ENCODE measurements at places on chromosomes 13 and 19.
A peak's percentile ranks its signal among the peaks of the same experiment; 100 is the strongest.

- DNase-seq: no peak
These were observed 466.4 kb upstream of the ARGLU1 start for GRCh38 chr13:107034236-107034872.

GRCh38 chr19:49475995-49476880, 2.2 kb downstream of the FLT3LG start:
- DNase-seq: peak; percentile 54

DNA sequence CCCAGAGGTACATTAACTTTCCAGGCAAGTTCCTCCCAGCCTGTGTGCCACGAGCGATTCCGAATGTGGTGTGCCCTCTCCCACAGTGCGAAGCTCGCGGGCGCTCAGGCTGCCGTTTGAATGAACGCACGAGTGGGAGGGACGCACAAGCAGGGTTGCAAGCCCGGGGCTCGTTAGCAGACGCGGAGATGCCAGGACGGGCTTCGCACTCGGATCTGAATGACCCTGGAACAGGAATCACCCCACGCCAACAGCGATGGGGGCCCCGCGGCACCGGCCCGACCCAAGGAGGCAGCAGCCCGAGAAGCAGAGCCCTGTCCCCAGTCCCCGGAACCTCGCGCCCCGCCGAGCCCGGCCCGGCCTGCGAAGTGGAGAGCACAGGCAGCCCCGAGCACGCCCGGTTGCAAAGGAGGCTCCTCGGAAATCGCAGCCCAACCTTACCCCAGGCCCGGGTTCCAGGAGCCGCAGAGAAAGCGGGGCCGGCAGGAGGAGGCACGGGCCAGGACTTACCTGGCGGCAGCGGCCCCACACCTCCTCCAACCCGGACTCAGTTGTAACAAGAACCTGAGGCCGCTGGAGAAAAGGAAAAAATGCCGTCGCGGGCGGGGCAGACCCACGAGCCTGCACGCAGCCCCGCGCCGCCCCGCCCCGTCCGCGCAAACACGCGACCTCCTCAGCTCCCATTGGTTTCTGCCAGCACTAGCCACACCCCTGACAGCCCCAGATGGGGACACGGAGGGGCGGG, at the start of gene SLC25A30:
Gene SLC25A30 (minus strand): TSS at position 584 of the 745 bp plus-strand sequence. CDS start 6,948 bp downstream, outside the sequence.
- DNase-seq: peak; percentile 91

DNA sequence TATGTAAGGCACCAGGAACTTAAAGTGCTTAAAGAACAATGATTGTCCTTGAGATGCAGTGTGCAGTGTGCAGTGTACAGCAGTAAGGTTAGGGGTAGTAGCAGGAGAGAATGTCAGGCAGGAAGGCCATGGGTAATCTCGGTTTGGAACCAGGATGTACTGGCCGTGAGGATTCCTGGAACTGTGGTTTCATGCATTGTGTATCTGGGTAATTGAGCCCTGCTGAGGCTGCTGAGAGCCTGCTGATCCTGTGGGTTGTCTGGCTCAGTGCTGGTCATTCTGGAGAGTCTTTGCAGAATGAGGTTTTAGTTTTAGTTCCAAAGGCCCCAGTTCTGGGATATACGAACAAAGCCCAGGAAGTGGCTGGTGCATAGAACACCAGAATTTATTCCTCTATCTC, 71.0 kb downstream of the ZNF568 start:
- DNase-seq: peak; percentile 27

DNA sequence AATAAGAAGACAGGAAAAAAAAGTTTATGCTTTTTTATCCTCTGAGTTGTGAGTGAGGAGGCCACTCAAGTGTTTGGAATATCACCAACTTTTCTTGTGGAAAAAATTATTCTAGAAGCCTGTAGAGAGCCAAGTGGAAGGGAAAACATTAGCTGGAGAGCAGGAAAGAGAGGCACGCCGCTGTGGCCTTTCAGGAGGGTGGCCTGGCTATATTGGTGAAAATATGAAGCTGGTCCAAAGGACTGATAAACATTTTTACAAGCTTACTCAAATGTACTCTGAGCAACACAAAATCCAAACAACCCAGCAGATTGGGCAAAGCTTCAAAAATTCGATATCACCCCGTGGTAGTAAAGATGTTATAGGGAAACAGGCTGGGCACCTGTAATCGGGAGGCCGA, 2.3 kb upstream of the EIF3G start:
- peak; percentile 58 for DNase-seq

DNA sequence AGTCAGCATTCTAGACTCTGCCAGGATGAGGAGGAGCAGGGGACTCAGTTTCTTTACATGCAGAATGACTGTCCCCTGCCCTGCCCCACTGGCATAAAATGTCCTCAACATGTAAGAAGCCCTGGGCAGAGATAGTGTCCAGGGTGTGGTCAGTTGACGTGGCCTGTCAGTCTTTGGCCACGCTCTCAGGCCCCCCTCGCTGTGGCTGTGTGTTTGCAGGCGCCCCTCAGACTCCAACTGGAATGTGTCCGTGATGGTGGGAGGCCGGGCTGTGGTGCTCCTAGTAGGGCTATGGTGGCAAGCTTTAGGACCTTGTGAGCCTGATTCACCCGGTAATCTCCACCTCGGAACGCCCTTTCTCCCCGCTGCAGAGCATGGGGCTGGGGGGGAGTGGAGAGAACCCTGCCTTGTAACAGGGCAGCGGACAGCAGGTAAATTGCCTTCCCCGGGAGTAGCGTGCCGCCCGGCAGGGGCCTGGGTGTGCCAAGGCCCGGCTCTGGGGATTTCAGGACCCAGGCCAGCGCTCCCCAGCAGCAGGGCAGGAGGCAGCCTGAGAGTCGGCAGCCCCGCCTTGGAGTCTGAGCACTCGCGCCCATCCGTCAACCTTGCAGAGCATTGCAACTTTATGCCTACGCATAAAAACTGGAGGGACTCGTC, 62.3 kb downstream of the CHST8 start:
- DNase-seq: peak; percentile 55

GRCh38 chr19:6963244-6963852, 57.9 kb downstream of the MBD3L2B start:
- DNase-seq: no peak

- DNase-seq: no peak
These were observed 6.9 kb upstream of the LTBP4 start for GRCh38 chr19:40594255-40594654.

- peak; percentile 55 for DNase-seq
These were observed 2.7 kb downstream of the ADGRE5 start for GRCh38 chr19:14383661-14384555.

- DNase-seq: peak; percentile 62
These were observed 565.7 kb downstream of the EFNB2 start for GRCh38 chr13:105969761-105970160.

DNA sequence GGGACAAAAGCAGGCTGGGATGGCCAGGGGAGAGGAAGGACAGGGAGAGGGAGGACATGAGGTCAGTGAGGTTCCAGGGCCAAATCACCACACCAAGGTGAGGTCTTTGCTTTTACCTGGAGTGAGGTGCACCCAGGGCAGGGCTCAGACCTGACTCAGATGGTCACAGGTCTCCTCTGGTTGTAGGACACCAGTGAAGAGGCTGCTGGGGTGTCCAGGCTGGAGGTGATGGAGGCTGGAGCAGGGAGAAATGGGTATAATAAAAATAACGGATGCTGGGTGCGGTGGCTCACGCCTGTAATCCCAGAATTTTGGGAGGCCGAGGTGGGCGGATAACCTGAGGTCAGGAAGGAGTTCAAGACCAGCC, 6.9 kb downstream of the GRAMD1A start:
- DNase-seq: no peak

DNA sequence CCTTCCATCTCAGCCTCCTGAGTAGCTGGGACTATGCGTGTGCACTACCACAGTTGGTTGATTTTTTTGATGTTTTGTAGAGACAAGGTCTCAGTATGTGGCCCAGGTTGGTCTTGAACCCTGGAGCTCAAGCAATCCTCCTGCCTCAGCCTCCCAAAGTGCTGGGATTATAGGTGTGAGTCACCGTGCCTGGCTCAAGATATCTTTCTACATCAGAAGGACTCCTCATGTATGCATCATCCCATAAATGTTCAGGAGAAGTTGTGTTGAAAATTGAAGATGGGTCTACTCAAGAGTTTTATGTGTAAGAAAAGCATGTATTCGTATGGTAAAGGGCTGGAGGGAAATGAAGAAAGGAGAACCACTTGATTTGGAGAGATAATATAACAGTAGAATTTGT, 71.8 kb upstream of the STK24 start:
- DNase-seq: no peak

- no peak for DNase-seq
These were observed 321.2 kb downstream of the DIAPH3 start for GRCh38 chr13:59842507-59842906.

DNA sequence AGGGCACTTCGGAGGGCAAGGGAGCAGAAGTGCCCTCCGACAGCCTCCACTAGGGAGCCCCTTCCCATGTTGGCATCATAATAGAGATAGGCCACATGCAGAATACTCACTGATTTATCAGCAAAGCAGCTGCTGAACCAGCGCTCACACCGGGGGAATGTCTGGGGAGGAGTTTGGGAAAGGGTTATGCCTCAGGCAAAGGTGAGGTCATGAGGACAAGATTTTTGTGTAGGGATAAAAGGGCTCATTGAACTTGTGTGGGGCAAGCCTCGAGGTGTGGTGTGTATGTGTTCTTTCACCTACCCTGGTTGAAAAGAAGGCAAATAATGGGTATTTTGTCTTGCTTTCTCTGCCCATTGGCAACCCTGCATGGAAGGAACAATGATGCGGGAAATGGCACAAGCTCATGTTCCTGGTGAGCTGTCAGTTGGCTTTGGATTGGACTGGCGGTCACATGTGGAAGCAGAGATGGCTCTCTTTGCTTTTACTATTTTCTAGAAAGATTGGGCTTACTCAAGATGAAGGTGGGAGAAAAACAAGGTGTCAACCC, 39.1 kb upstream of the SLC7A9 start:
- DNase-seq: no peak

DNA sequence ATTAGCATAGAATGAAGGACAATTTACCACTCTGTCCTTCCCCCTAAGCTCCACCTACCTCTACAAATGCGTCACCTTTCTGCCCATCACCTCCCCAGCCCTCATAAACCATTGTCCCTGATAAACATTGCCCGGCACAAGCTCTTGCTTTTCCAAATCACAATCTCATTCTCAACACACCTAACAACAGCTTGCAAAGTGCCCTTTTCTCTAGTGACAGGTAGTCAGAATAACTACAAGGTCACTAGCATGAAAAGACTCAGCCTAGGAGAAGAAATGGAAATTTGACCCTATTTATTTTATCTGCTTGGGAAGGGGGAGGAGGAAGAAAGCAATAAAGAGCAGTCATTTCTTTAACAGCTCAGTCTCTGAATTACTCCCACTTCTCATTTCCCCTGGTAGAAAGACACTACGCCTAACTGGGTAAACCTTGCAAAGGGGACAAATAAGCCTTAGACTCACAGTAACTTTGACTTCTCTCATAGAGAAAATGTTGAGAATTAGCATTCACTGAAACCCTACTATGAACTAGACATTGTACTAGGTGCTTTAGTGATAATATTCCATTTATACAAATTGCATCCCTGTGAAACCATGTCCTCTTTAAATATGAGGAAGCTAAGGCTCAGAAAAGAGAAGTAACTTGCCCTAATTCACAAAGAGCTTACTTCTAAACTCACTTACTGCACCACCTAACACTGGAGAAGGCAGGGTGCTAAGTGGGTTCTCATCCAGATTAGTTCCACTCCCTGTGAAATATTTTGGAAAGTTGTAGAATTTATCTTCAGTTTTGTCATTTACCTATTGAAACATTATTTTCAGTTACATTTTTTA, 116.2 kb upstream of the FNDC3A start:
- no peak for DNase-seq

DNA sequence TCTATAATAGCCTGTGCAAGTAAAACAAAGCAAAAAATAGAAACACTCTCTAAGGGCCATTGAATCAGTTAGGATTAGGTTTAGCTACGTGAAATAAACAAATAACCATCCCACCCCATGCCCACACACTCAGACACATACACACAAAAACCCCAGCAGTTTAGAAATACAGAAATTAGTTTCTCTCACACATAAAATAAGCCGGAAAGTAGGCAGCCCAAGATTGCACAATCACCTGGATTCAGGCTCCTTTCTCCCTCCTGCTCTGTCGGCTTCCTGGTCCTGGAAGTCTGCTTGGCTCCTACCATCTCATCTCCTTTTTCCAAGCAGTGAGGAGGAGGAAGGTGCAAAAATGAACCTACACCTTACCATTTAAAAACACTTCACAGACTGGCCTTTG, 22.6 kb upstream of the USP12 start:
- DNase-seq: peak; percentile 28

- DNase-seq: no peak
These were observed 38.1 kb upstream of the POSTN start for GRCh38 chr13:37636701-37637100.

GRCh38 chr19:23905771-23906170, 8.9 kb upstream of the ZNF726 start:
- no peak for DNase-seq

GRCh38 chr13:92573467-92574057, 653.0 kb upstream of the GPC6 start:
- peak; percentile 6 for DNase-seq

GRCh38 chr13:113617961-113618360, 33.4 kb downstream of the TFDP1 start:
- DNase-seq: peak; percentile 12

DNA sequence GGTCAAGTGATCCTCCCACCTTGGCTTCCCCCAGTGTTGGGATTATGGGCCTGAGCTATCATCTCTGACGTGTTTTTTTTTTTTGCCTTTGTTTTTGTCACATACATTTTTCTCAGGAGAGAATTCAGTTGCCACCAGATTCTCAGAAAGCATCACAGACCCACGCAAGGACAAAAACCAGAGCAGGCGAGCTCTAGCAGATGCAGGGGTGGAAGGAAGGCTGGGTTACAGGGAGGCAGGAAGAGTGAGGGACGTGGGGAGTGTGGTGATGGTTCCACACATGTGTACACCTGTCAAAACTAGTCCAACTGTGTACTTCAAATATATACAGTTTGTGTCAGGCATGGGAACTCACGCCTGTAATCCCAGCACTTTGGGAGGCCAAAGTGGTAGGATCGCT, 4.3 kb downstream of the TMEM161A start:
- no peak for DNase-seq

GRCh38 chr19:15210323-15210781, 9.6 kb upstream of the NOTCH3 start:
- DNase-seq: no peak

GRCh38 chr19:30255791-30256495, 116.2 kb upstream of the ZNF536 start:
- no peak for DNase-seq

Data from iris pigment epithelial cell (primary cell).